ENCODE measurements at places on chromosomes 4 and X. TPM values are rescaled to one million over a fixed set of nuclear protein-coding genes. Genes with fewer than 3 reads are reported as not detected.

TRAPPC2 gene
- 17.9 TPM for total RNA-seq

KIF4A gene
- 29.6 TPM for total RNA-seq

SPANXN4 gene
- not detected for total RNA-seq

PLXNB3 gene
- total RNA-seq: 14.1 TPM

SLC34A2 gene
- total RNA-seq: 0.34 TPM

GRPR gene
- not detected for total RNA-seq

AFF1 gene
- 39.4 TPM for total RNA-seq

DRD5 gene
- total RNA-seq: not detected

FAM53A gene
- total RNA-seq: 1.1 TPM

MBNL3 gene
- 2.2 TPM for total RNA-seq

SSX3 gene
- total RNA-seq: not detected

DGKK gene
- not detected for total RNA-seq

SPOCK3 gene
- total RNA-seq: not detected

UGT2A1 gene
- total RNA-seq: 0.05 TPM

HSFX3 gene
- not detected for total RNA-seq

PLP1 gene
- total RNA-seq: not detected

JADE3 gene
- total RNA-seq: 10.9 TPM

OTC gene
- 2.4 TPM for total RNA-seq

G3BP2 gene
- 239 TPM for total RNA-seq
